Left colon (tissue), 2 donors: ENCODE measurements at places on chromosomes 11 and 22.

DNA sequence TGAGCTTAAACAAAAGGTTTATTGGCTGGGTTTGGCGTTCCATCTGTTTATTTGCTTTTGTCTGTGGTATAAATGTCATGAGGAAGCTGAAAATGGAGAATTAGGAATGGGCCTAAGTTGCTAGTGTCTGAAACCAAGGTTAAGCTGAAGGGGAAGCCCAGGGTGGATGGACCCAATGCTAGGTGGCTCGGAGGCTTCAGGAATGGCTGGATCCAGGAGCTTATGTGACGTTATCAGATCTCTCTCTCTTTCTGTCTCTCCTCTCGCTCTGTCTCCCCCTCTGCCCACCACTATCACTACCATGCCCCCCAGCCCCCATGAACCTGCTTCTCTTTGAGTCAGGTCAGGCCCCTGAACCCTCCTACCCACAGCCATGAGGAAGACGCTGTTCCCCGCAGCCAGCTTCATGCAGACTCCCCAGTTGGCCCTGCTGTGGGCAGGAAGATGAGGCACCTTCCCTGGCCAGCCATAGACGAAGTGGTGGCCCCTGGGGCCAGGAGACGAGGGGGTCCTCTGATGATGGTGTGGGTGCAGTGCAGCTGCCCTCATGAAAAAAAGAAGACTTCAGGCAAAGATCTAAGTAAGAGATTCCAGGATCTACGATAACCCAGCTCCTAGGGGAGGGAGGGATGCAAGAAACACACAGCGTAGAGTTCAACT, 101.5 kb downstream of the BRD1 start:
- no peak for DNase-seq

- no peak for DNase-seq
Measured at GRCh38 chr11:24411791-24412190, 85.1 kb upstream of the LUZP2 start.

- no peak for DNase-seq
Measured at GRCh38 chr11:70916351-70916750, 336.0 kb downstream of the SHANK2 start.

DNA sequence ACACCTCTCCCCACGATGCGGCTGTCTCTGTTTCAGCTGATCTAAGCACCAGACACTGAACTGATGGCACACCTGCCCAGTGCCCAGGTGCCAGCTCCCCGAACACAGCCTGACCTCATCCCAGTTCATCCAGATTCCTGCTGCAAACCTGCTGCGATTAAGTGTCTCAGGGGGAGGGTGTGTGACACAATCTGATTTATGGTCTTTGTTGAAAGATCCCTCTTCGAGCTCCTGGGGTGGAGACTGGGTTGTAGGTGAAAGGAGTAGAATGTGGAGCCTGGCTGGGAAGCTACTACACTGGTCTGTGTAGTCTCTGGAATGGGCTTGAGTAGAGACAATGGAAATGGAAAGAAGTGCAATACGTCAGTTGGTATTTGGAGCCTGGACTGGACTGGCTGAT, 390.3 kb downstream of the SHANK2 start:
- no peak for DNase-seq

- DNase-seq: no peak
Measured at GRCh38 chr11:87125257-87125656, 87.5 kb downstream of the TMEM135 start.
